ENCODE measurements at places on chromosomes 4 and X.

GRCh38 chrX:37332987-37333658 is 16.0 kb upstream of the PRRG1 start:
- DNase-seq = no peak

DNA sequence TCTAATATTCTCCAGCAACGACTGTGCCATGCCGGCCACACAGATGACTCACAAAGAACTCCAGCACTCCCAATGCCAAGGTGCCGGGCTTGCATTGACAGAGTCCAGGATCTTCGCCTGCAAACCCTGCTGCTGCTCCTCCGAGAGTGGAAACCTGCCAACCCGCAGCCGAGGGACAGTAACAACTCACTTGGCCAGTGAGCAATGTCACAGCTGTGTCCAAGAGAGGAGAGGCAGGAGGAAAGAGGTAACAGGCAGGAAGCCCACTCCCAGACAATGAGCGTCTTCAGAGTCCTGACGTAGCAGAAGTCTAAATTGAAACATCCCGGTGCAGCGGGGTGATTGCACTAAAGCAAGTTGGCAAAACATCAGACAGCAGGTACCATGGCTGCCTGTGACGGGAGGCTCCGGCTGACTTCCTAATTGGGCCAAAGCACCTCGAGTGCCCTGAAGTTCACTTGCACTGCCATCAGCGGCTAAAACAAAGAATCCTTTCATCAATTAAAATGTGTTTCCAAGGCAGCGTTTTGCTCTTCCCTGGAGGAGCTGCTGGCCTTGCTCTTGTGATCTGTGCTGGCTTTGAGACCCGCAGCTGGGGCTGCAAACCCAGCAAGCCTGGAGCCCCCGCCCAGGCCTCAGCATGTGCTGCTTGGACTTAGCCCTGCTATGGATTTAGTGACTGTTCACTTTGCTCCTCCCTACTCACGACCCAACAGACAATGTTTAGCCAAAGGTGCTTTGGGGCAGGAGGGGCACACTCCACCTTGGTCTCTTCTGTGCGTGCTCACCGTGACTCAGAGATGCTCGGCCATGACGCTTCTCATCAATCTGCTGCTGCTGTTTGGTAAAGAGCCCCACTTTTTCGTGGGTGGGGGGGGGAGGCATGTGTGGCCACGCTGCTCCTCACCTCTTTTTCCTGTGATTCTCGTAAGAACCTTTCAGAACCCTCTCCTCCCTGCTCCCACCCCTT is 36.5 kb downstream of the DCTD start:
- no peak for DNase-seq

- DNase-seq = no peak
These were observed 39.3 kb downstream of the AFM start for GRCh38 chr4:73520821-73521220.

GRCh38 chrX:1407035-1407434 is 15.1 kb upstream of the SLC25A6 start:
- no peak for DNase-seq

GRCh38 chrX:143017272-143017671 is 8.5 kb upstream of the SPANXN4 start:
- no peak for DNase-seq

GRCh38 chr4:98828801-98829200 is 100.1 kb downstream of the EIF4E start:
- DNase-seq = no peak
